ENCODE measurements at places on chromosomes 2 and 18.

- peak; percentile 83 for DNase-seq
These were observed 90.1 kb downstream of the ACKR3 start for GRCh38 chr2:236659758-236660150.

- peak; percentile 58 for DNase-seq
These were observed 8.5 kb downstream of the FAM117B start for GRCh38 chr2:202643012-202643858.

GRCh38 chr18:46152436-46152807 lies 48.2 kb downstream of the HAUS1 start:
- DNase-seq, result peak; percentile 30

- no peak for DNase-seq
These were observed 88.9 kb downstream of the ASXL3 start for GRCh38 chr18:33666915-33667314.

DNA sequence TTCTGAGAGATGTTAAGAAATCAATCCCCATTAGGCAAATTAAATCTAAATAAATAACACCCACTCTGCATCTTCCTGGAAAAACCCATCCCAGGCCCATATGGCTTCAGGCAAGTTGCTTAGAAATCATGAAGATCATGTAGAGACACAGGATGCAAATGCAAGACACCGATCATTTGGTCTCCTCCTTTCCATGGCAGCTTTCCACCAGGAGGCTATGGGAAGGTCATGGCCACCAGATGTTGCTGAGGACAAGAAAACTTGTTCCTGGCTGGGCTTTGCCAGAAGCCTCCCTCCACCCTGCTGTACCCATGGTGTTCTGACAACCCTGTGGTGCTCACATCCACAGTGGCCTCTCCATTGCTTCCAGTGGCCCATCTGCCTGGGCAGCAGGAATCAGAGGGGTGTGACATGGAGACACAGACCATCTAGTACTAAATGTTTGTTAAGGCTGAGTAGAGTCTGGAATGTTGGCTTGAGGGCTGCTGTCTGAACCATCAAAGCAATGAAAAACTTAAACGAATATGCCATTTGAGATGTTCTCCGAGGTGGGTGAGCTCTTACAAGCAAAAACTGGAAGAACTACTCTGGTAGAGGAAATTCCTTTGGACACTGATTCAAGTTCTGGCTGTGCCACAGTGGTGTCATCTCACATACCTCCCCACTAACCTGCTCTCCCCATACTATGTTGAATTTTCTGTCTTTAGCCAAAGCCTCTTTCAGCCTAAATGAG lies 293.2 kb downstream of the TNS1 start:
- DNase-seq, result peak; percentile 27

DNA sequence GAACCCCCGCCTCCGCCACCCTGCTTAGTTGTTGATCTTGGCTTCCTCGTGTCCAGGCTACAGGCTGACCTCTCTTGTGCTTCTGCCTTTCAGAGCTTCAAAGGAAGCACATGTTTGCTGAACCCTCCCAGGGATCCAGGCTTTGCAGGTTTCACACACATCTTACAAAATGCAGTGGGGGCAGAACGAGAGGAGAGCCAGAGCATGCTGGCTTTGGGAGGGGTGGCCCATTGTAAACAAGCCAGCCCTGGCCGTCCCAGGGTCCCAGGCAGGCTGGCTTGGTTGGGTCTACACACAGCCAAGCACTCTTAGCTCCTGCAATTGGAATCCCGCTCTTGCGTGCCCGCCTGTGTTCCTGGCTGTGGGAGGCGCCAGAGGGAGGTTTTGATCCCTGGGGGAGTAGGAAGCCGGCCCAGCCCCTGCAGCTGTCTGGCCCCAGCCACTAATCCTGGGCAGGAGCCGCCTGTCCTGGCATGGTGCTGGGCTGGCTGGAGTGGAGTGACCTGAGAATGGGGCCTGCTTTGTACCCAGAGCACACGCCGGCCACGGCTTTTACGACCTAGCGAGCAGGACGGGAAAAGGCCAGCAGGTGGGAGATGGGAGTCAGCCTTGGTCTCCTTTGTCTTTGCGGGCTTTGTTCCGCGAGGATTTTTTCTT lies 53.9 kb downstream of the SH3BP4 start:
- peak; percentile 65 for DNase-seq

Data from fibroblast of villous mesenchyme (primary cell).